ENCODE measurements at places on chromosomes 1 and 21. TPM values are rescaled to one million over a fixed set of nuclear protein-coding genes. Genes with fewer than 3 reads are reported as not detected.

GRCh38 chr1:74426208-74426937 is 86.0 kb downstream of the LRRC53 start:
- DNase-seq: no peak

- DNase-seq: no peak
These were observed 11.1 kb downstream of the MTX1 start for GRCh38 chr1:155219592-155220031.

DNA sequence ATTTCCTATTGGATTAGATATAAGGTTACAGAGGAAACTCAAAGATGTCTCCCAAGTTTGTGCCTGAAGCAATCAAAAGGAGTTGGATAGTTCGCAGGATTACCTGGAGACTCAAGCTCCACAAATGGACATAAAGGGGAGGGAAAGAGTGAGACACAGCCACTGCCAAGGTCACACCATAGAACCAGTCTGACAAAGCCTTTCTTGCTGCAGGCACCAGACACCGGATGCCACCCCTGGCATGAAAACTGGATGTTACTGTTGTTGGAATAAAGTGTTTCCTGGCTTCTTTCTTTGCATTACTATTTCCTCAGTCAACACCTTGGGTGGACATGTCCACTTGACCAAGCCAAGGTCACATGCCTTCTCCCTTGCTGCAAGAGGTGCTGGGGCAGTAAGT is 70.6 kb downstream of the SNRPE start:
- DNase-seq: no peak

- no peak for DNase-seq
These were observed 114.9 kb downstream of the HUNK start for GRCh38 chr21:31987696-31988095.

DNA sequence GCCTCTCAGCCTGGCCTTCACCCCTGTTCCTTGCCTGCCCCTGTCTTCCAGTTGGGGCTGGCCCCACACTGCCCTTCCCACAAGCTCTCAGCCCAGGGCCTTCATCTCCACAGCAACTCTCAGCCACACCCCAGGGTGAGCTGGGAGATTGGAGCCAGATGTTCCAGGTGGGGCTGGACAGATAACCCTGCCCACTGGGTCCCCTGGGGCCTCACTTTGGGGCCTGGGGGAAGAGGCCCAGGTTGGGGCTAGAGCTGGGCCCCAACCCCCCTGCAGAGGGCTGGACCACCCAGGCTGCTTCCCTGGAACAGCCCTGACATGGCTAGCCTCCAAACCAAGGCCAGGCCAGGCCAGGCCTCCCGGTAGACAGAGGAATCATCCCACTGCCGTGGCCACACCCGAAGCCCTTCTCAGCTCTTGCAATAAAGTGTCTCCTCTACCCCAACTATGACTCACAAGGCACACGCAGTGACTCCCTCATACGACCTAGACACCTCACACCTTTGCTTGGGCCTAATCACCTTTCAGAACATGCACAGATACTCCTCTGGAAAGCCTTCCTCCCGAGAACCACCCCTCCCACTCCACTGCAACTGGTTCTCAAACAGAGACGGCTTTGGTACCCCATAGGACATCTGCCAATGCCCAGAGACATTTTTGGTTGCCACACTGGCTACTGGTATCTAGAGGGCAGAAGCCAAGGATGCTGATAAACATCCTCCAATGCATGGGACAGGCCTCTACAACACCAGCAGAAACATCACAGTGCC is 22.2 kb downstream of the SLC2A1 start:
- DNase-seq: no peak

DNA sequence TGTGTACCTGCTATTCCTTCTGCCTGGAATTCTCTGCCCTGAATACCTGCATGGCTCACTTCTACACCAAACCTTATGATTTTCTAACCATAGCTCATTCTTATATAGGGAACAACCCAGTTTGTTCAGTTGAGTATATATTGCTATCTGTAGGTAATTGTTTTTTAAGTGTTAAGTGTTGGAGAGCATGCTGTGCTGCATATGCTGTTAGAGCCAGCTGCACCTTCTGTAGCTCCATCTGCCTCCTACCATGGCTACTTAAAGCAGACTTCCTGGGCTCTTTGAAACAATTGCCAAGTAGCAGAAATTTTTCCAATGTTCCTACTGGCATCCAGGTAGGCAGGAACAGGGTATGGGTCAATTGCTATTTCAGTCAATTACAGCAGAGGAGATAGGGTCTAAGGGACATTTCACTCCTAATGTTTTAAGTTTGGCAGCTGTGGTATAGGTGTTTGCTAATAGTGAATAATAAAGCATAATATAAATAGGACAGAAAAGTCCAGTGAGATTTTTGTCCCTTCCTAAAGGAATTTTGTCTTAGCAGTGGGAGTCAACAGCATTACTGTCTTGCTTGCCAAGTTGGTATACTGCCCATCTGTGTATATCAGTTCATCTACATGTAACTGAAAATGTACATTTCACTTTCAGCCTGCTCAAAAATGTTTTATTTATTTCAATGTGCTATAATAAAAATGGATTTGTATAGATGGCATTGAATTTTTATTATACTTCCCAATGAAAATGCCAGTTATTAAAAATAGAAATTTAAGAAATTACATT is 34.0 kb upstream of the C1orf115 start:
- DNase-seq: no peak

NEGR1 gene
- 16.6 TPM for polyA plus RNA-seq

HENMT1 gene
- 21.4 TPM for polyA plus RNA-seq

Measured in forelimb muscle (tissue), 1 donor.